Activated T-helper 1 cell treated with Interleukin-2 at 50 U/mL for 16 hours (primary cell): ENCODE measurements at places on chromosomes 11 and 22.

DNA sequence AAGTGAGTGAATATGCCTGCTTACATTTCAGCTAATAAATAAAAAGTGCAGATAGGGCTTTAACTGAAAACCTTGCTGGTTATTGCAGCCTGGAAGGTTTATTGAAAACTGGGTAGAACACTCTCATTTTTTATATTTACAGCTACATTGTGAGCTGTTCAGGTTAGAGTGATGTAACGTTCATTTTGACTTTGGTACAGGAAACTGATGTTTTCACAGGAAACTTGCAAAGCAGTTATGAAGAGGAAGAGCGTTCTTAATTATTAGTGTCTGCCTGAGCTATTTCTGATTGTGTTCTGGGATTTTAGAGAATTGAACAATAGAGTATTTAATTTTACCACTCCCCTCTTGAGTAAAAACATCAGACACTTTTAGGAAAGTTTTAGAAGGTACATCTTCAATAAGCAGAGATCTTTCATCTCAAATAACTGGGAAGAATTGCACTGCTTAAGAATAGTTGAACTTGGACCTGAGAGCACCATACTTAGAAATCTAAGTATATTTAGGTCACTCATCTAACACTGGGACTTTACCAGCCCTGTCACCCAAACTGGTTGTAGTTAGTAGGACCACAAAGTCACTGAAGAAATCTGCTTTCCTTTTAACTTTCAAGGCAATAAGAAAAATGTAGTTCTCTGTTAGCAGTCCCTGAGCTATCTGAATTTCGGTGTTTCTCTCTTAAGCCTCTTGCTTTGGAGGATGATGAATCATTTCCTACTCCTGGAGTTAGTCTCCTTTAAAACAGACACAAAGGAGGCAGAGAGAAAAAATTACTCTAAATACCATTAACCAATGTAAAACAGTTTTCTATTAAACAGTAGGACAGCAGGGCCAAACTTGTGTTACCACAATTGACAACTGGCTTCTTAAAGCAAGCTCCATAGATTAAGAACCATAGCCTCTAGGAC is 128.6 kb upstream of the DDI1 start:
- no peak for DNase-seq

DNA sequence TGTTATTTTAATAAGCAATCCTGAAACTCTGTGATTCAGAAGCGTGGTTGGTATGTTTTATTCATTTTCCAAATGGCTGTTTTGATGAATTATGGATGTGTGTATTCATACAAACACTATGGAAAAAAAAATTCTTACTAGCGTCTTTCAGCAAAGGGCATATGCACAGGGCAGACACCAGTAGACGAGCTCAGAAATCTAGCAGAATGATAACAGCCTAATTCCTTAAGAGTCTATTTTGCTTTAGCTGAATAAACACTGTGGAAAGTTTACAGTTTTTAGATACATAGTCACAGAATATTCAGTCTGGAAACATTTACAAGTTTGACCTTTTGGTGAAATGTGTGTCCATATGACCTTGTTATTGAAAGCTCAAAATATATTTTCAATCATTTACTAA is 418.8 kb upstream of the LUZP2 start:
- no peak for DNase-seq

- no peak for DNase-seq
Measured at GRCh38 chr11:93783765-93784144, 327 bp upstream of the MED17 start.

DNA sequence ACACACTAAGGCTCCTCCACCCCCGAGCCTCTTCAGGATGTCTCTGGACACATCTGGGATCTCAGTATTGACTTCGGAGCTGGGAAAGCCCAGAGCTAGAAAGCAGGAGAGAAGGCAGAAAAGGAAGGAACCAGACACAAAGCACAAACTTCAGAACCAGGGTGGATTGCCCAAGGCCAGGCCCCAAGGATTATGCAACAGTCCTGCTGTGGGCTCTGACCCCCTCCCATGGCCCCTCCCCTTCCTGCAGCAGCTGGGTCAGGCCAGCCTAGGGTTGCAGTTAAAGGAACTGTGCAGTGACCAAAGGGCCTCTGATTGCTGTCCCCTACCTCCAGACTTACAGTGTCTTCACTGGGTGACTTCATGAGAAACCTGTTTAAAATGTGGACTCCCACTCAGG is 5.3 kb downstream of the KCNE3 start:
- DNase-seq, result no peak

DNA sequence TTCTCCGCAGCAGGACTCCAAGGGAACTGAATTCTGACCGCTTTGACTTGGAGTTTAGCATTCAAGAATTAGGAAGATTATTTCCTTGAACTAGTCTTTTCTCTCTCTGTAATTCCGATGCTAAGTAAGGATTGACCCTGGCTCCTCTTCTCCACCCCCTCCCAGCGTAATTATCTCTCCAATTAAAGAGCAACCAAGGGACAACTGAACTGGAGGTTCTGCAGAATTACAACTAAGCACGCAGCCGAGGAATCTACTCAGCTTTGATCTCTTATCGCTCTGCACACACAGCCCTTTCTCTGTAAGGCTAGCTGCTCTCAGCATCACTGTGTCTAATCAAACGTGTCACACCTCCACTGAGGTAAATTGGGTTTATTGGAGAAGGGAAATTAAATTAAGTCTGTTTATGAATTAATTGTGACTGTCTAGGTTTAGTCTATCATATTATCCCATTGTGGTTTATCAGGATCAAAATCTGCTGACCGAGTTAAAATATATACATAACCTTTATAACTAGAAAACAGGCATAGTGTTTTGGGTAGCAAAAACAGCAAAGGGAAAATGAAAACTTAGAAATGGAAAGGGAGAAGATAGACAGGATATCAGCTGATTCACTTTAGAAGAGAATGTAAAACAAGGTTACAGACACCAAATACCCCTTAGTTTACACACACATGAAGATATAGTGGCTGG is 241.3 kb upstream of the LARGE1 start:
- DNase-seq, result no peak

GRCh38 chr11:13364388-13364787 is 86.8 kb downstream of the BMAL1 start:
- DNase-seq, result no peak

DNA sequence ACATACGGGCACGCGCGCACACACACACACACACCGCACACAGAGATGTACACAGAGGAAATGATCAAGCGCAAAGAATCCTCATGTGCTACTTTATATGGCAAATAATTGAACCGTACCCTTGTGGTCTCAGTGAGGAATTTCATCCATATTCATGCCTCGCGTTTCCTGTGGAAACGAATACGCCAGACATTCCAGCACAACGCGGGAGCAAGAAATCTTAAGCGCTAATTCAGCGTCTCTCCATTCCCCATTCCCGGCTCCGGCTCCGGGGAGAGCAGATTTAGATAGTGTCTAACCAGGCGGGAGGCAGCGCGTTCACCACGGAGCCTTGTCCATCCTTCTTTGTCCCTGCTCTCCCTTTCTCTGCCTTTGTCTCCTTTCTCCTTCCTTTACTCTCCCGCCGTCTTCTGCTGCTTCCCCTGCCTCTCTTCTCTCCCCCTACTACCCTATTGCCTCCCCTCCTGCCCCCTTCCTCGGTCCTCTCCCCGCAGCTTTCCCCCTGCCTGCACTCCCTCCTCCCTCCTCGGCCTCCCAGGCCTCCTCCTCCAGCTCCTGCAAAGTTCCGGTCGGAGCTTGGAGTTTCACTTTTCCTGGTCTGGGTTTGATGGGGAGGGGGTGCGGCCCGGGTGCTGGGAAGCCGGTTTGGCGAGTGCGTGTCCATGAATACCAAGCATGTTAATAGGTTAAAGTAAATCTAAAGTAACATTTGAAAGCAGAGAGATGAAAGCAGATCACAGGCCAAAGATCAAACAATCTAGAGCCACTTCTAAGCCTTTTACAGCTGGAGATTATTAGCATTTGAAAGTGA is 579.3 kb downstream of the BUD13 start:
- DNase-seq, result no peak

DNA sequence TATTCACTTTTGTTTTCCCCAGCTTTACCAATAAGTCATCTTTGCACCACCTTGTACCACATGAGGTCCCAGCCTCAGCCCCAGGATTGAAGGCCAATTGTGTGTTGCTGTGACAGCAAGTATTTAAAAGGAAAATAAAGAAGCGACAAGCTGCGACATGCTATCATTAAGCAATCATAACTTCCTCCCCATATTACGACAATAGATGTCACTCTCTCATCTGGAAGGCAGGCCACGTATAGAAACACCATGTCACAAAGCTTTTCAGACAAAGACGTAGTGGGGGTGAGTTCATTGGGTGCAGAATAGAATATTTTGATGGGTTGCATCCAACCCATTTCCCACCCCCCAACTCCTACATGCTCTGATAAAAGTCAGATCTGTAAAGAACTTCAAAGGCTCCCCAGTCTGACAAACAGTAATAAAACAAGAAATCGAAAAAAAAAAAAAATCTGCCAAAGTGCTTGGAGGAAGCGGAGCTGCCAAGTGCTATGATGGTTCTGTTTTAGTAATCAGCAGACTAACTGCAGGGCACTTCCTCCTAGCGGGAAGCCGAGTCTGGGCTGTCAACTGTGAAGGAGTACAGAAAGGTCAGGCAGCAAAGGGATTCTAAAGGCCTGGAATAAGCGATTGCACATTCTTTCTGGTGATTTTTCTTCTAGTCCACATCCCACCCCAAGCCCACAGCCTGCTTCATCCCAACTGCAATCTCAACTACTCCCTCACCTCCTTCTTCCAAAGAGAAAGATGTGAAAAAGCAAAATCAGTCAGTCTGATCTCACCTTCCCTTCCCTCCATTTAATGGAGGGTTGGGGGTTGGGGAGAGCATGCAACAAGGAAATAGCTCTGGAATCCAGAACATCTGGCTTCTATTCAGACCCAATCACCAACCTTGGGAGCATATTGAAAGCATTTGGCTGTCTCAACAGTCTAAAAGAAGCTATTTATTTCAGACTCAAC is 131.4 kb upstream of the UBASH3B start:
- no peak for DNase-seq

DNA sequence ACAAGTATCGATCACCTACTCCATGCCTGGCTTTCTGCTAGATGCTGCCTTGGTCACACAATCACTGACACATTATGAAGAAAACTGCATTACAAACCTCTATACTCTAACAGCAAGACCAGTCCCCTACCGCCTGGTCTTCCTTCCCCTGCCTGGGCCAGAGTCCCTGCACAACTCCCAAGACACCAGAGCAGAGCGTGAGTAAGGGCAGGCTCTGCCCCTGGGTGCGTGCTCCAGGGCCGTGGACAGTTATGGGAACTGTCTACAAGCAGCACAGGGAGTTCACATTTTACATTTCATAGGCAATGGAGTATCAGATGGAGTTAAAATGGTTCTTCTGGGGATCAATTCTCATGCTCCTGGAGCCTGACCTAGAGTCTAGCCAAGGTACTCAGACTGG is 6.5 kb downstream of the FZD4 start:
- DNase-seq, result no peak
